ENCODE measurements at places on chromosomes 6 and 20.

DNA sequence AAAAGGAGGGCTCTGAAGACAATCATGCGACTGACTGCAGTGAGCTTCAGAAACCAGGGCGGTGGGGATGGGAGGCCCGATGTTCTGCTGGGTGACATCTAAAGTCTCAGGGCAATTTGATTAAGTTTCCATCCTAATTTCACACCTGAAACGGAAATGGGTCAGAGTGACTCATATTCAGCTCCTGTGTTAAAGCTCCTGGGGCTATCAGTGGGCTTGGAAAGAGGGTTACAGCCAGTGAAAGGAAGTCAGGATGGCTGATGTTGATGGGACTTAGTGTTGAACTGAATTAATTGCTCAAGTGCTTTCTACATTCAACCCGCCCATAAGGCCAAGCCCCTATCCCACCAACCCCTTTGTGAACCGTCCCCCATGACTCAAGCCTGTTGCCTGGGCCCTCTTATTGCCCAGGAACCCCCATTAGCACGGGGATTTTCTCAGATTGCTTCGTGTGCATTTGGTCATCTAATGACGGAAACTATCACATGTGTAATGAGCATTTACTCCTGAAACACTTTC lies 47.1 kb upstream of the TBC1D7 start:
- DNase-seq = no peak

- no peak for DNase-seq
Measured at GRCh38 chr6:104638841-104639290, 220.9 kb downstream of the HACE1 start.

- DNase-seq = no peak
Measured at GRCh38 chr6:167714152-167714551, 112.6 kb upstream of the AFDN start.

DNA sequence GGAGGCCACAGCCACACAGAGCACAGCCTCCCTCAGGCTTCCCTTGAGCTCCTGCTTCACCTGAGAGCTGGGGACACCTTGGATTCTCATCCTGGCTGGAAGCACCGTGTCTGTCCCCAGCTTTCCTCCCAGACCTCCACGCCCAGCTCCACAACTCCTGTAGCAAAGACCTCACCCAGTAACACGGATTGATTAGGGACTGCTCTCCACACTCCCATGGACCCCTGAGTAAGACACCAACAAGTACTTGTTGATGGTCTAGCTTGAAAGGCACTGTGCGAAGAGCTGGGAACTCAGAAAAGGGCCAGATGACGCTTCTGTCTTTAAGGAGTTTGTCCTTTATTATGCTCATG lies 109.6 kb downstream of the DLL1 start:
- DNase-seq = no peak

DNA sequence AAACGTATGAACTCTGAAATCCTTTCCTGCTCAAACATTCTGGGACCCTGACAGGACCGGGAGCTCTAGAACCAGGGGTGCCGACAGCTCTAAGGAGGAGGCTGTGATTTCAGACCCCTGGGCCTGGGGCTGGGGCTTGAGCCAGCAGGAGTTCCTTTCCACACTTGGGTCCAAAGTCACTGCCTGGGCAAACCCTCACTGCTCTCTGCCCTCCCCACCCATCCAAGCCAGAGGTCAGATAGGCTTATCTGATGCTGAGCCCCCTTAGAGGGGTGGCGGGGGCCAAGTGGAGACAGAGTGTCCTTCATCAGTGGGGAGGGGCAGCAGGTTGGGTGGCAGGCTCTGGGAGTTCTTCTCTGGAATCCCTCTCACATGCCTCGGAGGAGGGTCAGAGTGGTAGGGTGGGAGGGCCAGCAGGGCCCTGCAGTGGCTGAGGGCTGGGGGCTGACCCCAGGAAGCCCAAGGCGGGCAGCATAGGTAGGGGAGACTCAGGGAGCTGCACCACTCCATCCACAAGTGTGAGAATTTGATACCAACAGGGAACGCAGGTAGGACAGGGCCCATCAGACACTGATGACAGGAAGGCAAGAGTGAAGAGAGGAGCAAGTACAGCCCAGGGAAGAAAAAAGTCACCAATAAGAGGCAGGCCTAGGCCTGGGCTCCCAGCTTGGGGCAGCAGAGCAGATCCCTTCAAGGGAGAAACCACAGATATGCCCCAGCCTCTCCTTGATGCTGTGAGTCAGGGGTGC lies 121.0 kb downstream of the MRPL14 start:
- no peak for DNase-seq

DNA sequence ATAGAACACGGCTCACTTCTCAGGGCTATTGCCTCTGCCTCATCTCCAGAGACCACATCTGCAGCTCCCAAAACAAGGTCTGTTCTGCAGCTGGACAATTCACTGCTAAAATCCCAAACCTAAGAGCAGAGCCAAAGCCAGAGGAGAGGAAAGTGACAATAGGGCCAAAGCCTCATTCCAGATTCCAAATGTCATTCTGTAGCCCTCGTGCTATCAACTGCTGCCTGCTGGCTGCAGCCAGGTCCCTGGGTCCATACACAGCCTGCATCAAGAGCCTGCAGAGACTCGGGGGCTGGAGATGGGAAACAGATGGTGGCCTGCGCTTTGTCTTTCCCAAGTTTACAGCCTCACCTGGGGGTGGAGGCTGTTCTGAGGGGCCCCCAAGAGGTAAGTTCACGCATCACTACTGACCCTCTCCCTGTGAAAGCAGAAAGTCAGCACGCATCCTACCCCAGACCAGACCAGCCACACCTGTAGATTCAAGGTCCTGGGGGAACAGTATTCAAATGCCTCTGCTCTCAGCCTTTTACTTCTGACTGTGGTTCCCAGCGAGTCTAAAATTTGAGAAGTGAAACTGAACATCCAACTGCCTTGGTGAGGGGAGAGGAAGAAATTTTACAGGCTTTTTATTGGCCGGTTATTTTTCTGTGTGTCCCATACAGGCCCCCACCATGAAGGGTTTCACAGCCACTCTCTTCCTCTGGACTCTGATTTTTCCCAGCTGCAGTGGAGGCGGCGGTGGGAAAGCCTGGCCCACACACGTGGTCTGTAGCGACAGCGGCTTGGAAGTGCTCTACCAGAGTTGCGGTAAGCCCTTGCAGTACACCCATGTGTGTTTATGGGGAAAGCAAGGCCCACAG lies at the start of gene LY86:
LY86 (plus strand) TSS at position 657 of the 860 bp plus-strand sequence; CDS start at position 672, 15 bp downstream.
- no peak for DNase-seq

- DNase-seq = no peak
Measured at GRCh38 chr20:53925651-53926401, 144.6 kb downstream of the BCAS1 start.
